ENCODE measurements at places on chromosomes 4 and X.
A peak's percentile ranks its signal among the peaks of the same experiment; 100 is the strongest.

- DNase-seq: no peak
Measured at GRCh38 chrX:41384051-41384705, 50.2 kb downstream of the DDX3X start.

DNA sequence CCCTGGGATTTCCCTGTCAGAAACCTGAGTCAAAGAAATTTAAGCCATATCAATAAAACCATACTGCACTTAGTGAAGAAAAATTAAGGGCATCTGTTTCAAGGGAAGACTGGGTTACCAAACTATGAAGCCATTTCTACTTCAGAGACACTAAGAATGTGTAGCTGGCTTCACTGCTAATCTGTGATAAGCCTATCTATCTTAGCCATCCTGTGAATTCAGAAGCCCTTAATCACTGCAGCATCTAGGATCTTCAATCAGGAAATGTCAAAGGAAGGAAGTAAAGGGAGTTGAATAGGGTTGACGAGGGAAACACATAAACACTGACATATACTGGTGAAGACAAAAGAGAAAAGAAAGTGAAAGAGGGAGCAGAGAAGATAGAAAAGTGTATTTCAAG is 777.6 kb upstream of the DIAPH2 start:
- DNase-seq: no peak

- no peak for DNase-seq
Measured at GRCh38 chr4:55330241-55330640, 15.8 kb upstream of the SRD5A3 start.

DNA sequence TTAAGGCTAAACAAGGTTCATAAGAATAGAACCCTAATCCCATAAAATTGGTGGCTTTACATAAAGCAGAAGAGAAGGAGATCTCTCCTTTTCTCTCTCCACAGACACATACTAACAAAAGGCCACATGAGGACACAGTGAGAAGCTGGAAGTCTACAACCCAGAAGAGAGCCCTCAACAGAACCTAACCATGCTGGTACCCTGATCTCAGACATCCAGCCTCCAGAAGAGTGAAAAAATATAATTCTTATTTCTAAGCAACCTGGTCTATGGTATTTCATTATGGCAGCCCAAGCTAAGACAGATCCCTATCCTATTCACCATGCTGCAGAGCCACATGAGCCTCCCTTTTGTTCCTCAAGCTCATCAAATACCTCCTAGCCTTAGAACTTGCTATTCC is 195.5 kb downstream of the ANTXR2 start:
- no peak for DNase-seq

GRCh38 chrX:57573754-57574153 is 18.1 kb upstream of the ZXDB start:
- DNase-seq: no peak

DNA sequence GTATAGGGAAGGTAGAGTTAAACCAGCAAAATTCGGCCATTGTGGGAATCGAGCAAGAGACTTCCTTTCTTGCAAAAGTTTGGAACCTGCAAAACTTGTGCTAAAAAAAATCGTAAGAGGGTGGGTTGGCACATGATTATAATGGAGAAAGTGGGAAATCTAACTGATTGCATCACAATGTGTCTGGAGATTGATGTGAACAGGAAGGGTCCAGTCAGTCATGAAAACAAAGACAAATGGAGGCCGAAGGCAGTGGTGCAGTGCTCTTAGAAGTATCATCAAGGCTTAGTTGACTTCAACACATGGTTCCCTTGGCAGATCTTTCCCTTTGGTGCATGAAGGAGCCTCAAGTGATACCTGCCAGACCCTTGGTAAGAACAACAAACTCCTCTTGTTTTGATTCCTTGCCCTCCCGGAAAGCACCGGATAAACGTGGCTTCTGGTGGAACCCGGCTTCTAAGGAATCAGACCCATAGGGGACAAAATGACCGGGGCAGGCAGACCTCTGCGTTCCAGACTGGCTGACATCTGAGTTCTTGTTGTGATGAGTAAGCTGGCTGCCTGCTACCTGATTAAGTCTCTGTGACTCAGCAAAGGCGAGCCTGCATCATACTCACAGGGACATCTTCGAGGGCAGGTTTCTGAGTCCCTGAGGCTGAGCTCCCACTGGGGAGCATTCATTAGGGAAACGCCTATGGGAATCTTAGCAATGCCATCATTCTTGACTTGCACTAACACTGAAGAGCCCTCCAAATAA is 87.7 kb upstream of the MAP3K15 start:
- DNase-seq: no peak

GRCh38 chr4:181008164-181008563 is 1235.0 kb upstream of the TENM3 start:
- DNase-seq: no peak

DNA sequence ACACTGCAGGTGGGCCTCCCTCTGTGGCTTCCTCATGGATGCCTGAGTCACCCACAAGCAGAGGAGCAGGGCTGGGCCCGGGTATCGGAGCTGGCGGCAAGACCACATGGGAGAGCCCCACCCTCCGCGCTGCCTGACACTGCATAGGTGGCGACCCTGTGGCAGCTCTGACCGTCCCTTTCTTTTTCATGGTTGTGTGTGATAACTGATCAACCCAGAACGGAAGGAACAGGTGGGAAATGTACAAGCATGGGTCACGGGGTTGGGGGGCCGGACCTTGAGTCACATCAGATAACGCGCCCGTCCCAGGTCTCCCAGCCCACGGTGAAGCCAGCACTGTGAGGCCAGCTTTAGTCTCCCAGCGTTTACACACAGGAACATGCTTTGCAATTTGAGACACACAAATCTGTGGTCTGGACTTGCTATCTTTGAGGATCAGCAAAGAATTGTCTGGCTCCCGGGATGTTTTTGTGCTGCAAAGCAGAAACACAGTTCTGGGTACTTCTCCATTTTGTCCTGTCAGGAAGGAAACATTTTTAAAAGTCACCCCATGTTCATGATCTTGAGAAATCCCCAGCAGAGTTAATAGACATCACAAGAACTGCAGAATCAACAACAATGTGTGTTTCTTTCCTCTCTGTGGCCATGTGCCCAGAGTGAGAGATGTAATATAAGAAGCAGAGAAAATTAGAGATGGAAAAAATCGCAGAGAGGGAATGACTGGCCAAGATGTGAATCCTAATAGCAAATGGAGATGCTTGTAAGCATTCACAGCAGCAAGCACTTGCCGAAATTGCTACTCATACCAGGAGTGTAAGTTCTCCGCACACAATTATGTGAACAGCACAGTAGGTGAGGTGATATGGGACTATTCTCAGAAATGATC is 70.1 kb upstream of the CBR4 start:
- no peak for DNase-seq

- DNase-seq: no peak
Measured at GRCh38 chr4:99710681-99711345, 53.2 kb upstream of the C4orf54 start.

DNA sequence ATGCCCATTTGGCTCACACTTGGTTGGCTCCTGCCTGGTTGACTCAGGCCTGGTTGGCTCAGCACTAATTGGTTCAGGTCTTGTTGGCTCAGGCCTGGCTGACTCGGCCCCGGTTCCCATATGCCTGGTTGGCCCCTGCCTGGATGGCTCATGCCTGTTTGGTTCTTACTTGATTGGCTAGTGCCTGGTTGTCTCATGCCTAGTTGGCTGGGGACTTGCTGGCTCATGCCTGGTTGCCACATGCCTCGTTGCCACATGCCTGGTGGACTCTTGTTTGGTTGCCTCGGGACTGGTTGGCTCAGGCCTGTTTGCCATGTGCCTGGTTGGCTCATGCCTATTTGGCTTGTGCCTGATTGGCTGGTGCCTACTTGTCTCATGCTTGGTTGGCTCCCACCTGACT is 103.7 kb downstream of the APOOL start:
- no peak for DNase-seq

DNA sequence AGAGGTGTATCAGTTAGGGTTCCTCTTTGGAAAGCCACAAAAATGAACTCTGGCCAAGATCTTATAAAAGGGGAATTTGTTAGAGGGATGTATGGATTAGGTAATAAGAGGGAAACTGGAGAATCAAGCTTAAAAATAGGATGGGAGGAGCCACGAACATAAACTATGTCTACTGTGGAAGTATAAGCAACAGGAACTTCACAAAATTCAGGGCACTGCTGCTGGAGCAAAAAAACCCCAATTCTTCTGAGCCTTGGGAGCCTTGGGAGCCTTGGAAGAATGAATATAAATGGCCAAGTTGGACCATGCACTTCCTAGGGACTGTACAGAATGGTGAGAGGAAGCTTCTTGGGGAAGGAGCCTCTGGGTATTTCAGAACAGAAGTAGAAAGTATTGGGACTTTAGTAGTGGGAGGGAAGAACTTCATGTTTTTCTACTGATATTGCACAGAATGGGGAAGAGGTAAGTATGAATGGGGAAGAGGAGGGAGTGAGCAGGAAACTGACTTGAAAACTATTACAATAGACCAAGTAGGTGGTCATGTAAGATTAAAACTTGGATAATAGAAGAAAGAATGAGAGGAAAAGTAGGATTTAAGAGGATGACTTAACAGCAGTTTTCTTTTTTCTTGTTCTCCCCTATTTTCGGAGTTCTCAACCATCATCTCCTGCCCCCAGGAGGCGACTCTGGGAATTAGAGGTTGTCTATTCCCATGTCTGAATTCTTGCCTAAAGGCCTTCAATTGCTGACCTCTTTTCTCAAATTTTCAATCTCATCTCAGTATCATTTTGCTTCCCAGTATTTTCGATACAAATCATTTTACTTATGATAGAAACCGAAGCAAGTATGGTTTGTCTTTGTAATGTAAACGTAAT is 44.4 kb upstream of the TAPT1 start:
- no peak for DNase-seq

- no peak for DNase-seq
Measured at GRCh38 chr4:102608190-102608589, 107.0 kb downstream of the NFKB1 start.

DNA sequence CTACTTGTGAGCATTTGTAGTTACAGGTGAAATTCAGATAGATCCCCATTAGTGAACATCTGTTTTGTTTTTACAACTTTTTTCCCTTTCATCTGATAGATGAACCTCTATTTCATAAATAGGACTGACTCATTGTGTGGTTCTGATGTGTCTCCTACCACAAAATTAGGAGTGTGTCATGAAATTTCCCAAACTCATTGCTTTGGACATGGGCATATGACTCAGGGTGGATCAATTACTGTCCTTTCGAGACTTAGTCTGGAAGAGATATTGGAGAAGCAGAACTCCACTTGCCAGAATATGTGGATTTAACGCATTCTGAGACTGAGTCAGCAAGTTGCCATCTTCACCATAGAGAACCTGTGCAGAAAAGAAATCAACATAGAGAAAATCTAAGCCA is 53.5 kb upstream of the PCDH10 start:
- DNase-seq: no peak

GRCh38 chr4:102449751-102450352 is 51.3 kb upstream of the NFKB1 start:
- DNase-seq: peak; percentile 11
